ENCODE measurements at places on chromosomes 11 and 22. TPM values are rescaled to one million over a fixed set of nuclear protein-coding genes. Genes with fewer than 3 reads are reported as not detected.

GRCh38 chr22:28029201-28029948 lies 110.3 kb upstream of the PITPNB start:
- DNase-seq: no peak

DNA sequence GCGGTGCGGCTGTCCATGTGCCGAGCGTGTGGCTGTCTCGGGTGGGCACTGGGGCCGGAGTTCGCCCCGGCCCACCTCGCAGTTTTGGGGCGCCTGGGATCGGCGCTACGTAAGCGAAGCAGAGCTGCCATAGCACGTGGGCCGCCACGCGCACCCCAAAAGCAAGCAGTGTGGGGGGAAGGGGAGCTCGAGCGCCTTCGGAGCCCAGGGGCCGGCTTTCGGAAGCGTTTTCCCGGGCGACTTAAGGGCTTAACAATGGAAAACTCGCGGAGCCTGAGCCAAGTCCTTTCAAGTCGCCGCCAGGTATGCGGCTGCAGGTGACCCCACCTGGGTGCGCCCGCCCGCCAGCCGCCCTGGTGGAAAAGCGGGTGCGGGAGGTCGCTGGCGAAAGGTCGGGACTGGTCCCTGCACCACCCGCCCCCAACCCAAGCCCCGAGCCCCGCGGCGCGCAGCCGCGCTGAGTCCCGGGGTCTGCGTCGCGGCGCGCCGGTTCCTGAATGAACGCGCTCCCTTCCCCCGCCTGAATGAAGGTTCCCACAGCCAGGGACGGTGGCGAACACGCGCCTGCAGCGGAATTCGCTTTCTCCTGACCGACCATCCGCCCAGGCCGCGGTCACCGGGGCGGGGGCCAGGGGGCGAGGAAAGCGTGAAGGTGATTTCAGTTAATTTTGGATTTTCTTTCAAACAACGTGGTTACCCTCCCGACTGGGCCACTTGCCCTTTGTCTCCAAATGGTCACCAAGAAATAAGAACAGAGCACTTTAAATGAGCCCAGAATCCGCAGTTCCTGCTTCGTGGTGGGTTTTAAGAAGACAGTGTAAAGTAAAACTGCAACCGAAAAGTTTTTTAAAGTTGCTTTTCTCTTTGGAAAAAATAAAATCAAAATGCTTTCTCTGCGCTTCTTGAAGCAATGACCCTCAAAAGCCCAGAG lies 2.8 kb upstream of the CCND1 start:
- DNase-seq: no peak

GRCh38 chr22:21047730-21048129 lies 2.0 kb downstream of the LRRC74B start:
- DNase-seq: no peak

DNA sequence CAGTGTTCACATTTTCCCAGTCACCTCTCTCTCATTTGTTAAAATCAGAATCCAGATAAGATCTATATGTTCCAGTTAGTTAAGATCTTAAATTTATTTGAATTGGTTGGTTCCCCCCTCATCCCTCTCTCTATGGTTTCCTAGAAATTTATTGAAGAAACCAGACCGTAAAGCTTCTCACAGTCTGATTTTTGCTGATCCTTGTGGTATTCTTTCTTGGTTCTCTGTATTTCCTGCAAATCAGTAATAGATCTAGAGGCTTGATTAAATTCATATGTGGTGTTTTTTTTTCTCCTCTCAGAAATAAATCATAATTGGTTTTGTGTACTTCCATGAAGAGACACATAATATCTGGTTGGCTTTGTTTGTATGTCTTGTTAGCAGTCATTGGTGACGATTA lies 147.5 kb downstream of the TMEM135 start:
- no peak for DNase-seq

DNA sequence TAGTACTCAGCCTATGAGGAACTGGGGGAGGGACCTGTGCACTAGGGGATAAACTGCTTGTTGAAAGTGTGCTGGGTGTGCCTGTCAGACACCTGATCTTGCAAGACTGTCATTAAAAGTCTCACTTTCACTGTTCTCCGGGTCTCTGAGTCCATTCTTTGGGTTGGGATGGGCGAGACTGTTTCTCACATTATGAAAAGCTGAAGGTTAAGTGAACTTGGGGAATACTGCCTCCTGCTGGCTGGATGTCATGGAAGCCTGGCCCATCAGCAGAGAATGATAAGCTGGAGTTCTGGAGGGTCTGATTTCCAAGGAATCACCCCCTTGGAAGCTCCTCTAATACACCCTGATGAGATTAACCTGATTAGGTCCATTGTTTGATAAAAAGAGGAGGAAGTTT lies 9.0 kb upstream of the VPREB1 start:
- no peak for DNase-seq

GRCh38 chr11:119373921-119374631 lies 7.4 kb downstream of the USP2 start:
- peak; percentile 51 for DNase-seq

DNA sequence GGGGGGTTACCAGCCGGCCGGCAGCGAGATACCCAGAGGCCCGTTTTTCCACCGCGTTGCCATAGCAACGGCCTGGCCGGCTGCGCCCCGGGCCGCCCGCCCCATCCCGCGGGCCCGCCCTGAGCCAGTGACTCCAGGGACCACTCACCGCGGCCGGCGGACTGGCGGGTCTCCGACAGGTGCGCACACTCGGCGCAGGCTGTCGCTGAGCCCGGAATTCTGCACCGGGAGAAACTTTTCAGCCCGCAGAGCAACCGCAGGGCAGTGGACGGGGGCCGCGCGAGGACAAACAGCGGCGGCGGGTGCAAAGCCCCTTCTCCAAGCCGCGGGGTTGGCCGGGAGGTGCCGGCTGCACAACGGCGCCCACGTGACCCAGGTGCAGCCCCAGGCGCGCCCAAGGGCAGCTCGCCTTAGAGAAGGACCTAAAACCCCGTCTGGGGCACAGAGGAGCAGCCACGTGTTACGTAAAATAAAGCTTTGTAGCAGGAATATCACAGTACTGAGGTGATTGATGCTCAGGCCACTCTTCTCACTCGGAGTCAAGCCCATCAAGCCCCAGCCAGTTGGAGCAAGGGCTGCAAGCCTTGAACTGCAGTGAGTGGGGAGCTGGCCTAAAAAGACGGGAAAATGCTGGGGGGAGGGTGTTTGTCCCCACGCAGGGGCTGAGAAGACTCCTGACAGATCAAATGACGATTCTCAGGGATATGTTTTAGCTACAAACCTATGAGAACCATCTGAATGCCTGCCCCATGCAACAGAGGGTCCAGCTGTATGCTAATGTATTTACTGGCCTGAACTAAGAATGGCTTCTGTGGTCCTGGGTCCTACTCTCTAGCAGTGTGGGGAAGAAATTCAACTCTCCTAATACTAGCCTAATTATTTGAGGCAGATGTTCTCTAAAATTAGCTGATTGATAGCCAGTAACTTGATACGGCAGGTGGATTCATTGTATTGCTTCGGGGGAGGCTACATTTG lies at the start of gene STK33:
TSS of gene STK33 (minus strand) at position 294 of the 975 bp plus-strand sequence. CDS start 119,323 bp downstream, outside the sequence.
- peak; percentile 63 for DNase-seq

DNA sequence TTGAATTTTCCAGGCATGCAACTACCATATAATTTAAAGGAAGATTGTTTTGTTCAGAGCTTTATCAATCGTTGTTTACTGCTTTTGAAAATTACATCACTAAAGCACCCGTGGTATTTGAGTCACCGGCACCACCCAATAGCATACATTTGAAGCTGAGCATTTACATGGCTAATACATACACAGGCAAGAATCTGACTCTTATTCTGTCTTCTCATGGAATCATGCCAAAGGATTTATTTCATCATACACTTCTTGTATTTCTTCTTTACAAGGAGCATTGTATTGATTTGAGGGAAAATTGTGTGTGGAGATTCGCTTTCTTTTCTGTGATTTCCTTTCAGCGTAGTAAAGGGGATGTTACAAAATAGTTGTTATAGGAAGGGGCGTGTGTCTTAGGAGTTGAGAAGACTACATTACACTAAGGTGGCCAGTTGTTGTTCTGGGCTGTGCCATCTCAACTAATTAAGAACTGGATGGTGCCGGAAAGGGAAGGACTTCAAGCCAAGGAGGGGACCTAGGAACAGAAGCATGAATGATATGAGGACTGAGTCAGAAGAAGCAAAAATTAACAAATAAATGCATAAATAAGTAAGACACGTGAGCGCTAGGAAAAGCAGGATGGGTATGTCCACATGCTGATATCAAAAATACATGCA lies 12.9 kb upstream of the CD3E start:
- no peak for DNase-seq

DNA sequence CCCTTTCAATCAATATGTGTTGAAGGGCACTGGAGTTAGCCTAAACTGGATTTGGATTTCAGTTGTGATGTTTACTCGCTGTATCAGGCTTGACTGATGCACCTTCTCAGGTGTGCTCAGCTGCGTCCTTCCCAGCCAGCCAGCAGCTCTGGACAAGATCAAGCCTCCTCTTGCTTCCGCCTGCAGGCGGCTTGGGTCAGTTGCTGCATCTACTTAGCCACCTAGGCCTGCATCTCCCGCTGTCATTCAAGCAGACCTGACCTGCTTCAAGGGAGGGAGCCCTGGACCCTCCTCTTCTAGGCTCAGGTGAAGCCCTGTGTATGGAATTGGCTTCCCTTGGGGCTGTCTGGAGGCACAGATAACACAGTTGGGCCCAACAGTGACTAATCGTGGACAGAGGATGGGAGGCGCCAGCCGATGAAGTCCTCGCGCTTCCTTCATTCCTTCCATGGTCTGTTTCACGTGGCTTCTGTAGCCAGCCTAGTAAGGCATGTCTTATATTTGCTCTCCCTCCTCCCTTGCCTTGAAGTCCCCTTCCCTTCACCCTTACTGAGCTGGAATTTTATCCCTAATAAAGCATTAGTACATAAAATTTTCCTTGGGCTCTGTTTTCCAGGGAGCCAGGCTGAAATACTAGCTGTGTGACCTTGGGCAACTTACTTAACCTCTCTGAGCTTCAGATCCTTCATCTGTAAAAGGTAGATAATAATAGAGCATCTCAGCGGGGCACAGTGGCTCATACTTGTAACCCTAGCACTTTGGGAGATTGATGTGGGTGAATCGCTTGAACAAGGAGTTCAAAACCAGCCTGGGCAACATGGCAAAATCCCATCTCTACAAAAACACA lies 2.1 kb upstream of the LHFPL7 start:
- DNase-seq: no peak

GRCh38 chr11:47981667-47982404 lies 1.5 kb downstream of the PTPRJ start:
- no peak for DNase-seq

DNA sequence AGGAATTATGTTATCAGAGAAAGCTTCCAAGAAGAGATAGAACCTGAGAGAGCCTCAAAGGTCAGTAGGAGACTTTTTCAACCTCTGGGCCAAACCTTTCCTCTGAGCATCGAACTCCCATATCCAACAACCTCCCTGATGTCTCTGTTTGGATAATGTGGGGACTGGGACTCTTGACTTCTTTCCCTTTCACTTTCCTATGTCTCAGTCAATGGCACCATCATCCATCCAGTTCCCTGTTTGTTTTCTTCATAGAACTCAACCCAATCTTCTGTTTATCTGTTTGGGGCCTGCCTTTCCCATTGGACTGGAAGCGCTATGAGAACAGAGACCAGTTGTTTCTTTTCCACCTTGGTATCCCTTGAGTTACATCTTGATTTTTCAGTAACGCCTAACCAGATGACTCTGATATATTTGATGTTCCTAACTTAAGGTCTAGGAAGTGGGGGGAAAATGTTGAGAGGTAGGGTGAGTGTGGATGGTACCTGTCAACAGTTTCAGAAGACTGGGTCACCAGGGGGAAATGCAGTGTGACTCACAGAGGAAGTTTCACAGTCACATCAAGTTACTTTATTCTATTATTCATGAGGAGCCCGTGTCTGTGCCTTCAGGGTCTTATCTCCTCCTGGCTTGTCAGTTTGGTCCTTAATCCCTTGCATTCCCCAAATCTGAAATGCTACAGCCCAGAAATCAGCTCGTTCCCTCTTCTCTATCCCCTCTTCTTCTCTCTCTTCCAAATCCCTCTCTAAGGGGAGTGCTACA lies 4.5 kb upstream of the KCNE3 start:
- no peak for DNase-seq

GRCh38 chr11:74948898-74949752 lies at the start of the genes SPCS2 and XRRA1:
TSS of gene SPCS2 (plus strand) at chr11:74949266. CDS start at chr11:74949286, 20 bp downstream.
TSS of gene XRRA1 (minus strand) at chr11:74949091. CDS start at chr11:74940878, 8,213 bp downstream.
- DNase-seq: peak; percentile 95

- no peak for DNase-seq
Measured at GRCh38 chr22:46576556-46577367, 39.3 kb upstream of the CELSR1 start.

- DNase-seq: no peak
Measured at GRCh38 chr22:37659066-37659896, 758 bp downstream of the PDXP start.

DNA sequence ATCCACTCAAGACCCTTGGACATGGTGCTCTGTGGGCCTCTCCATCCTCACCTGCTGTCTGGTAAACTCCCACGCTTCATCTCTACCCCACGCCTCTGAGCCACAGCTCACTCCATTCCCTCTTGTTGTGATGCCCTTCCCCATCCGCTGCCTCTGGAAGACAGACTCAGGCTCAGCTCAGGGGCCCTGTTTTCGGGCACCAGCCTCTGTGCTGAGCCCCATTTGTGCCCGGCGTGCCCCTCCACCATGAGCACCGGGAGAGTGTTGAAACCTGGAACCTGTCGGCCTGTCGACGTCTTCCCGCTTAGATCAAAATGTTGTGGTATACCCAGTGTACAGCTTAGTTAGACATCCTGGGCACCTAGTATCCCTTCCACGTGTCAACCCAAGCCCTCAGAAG lies 6.5 kb upstream of the SCUBE1 start:
- no peak for DNase-seq

- DNase-seq: no peak
Measured at GRCh38 chr11:43267856-43268580, 43.8 kb upstream of the API5 start.

DNA sequence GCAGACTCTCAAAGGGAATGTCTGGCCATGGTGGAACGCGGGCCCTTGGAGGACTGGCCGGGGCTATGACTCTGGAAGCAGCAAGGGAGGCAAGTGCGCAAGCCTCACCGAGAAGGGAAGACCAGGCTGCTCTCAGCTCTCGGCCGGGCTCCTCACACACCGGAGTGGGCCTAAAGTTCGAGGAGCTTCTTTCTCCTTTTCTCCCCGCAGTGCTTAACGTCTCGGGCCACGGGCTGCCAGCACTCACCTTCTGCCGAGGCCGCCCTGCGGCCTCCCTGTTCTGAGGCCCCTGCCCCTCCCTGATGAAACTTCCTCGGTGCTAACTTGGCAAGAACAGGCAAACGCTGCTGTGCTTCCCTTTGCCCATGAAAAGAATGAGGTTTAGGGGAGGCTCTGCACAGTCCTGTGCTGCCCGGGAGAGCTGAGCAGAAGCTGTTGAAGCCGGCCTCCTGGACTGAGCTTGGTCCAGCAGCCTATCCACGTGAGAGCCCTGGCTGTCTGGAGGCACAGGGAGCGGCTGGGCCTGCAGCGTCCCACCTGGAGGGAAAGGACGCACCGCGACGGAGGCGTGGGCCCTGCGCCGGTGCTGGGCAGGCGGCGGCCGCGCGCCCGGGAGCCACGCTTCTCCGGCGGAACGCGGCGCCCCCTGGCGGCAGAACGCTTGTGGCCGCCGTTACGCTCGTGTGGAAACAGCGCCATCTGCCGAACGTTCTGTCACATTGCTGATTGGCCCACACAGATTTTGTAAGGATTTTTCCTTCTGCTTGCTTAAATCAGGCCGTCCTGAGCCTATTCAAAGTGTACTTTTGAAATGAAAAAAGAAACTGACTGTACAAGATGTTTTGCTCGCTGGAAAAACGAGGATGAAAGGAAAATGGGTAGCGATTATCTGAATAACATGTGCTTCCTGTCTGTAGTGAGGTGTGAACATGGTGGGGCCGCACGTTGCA lies 65.0 kb upstream of the TMEM45B start:
- peak; percentile 84 for DNase-seq

- DNase-seq: no peak
Measured at GRCh38 chr11:825366-826226, 2.1 kb upstream of the CRACR2B start.

ELF5 gene
- total RNA-seq: not detected

ANO3 gene
- not detected for total RNA-seq

EIF4G2 gene
- 846 TPM for total RNA-seq

CSNK2A3 gene
- total RNA-seq: 4.0 TPM

RAB1B gene
- total RNA-seq: 153 TPM

All from activated naive CD4-positive, alpha-beta T cell treated with anti-CD3 and anti-CD28 coated beads, Interleukin-2, amount 50 U/mL, for 72 hours (primary cell).